ENCODE measurements at places on chromosomes 16 and 17. TPM values are rescaled to one million over a fixed set of nuclear protein-coding genes. Genes with fewer than 3 reads are reported as not detected.

DNA sequence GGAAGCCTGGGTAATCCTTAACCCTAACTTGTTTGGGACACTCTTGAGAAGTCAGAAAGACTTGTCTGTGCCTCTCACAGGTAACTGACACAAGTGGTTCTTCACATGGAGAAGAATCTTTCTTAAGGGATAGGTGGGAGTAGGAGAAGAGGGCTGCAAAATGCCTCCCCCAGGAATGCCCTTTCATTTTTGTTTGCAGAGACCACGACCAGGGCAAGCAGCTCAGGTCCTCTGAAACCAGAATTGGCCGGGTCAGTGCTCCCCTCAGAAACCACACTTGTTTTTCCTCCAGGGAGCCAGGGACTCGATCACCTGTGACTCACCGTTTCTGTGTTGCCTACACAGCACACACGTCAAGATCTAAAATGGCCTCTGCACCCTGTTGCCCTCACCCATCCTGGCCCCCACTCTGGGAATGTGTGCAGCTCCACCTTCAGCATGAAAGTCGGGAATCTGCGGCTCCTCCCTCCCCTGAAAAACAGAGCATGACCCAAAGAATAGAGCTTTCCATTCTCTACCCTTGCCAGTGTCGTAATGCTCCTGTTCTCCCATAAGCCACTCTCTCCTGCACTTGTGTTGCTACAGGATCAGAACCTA is 36.1 kb downstream of the HNF1B start:
- peak; percentile 22 for ATAC-seq

GRCh38 chr16:79168321-79168720 is 432.2 kb downstream of the MAF start:
- no peak for ATAC-seq

Gene C1QTNF8
- total RNA-seq: not detected

GRCh38 chr17:47423406-47424295 is 99.9 kb downstream of the EFCAB13 start:
- no peak for ATAC-seq

Gene RBFOX1
- total RNA-seq: 72.8 TPM

Gene CTRB1
- total RNA-seq: 1.4 TPM

DNA sequence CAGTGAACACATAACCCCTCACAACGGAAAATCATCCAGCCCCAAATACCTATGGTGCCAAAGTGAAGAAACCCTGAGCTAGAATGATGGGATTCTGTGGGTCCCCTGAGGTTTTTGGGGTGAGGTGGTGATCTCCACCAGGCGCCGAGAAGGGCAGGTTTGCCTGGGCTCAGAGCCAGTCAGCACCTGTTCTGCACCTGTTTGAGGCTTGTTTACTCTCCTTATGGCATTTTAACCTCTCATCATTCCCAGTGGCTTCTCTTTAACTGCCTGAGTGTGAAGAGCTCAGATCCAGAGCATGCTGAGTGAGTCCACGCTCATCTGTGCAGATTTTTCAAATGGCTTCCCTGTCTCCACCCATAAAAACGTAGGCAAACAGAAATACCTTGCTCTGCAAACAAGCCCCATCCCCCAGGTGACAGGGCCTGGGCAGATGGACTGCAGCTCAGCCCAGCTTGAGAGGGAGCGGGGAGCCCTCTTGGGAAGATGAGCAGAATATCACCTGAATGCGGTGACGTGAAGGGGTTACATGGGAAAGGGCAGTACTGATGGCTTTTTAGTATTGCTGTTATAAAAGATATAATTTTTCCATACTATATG is 40.1 kb upstream of the CLEC19A start:
- ATAC-seq: no peak

Data from motor neuron (in vitro differentiated cells).